ENCODE measurements at places on chromosomes 11 and 22.
A peak's percentile ranks its signal among the peaks of the same experiment; 100 is the strongest.

DNA sequence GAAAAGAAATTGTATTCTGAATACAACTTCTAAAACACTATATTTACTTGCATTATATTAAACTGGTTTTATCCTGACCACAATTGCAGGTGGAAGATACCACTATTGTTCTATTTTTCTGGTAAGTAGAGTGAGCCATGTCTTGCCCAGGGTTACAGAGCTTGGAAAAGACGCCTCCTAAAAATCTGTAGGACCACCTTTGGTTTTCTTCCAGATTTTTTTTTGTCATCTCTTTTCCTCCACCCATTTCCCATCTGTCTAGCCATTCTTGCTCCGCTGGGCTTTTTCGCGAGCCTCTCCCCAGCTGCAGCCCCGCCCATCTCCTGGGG is 294 bp upstream of the MTMR3 start:
- no peak for DNase-seq

DNA sequence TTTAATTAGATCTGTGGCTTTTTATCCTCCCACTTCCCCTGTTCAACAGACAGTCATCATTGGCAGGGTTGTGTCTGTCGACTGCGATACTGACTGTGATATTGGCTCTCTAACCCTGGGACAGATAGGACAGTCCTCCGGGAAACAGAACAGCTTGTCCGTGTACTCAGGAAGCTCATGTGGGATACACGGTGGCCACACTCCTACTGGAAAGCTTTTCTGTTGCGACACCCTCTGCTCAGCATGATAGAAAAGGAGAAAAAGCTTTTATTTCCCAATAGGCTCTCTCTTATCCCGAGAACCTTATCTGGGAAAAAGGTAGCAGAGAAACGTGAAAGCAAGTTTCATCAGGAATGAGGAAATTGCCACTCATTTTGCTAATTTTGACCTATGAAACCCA is 60.4 kb upstream of the HSPA8 start:
- no peak for DNase-seq

- DNase-seq, result no peak
Observed at GRCh38 chr11:54927704-54928103, 221.1 kb downstream of the OR4A5 start.

GRCh38 chr11:6737872-6738466 is 33.8 kb downstream of the OR2AG2 start:
- DNase-seq, result peak; percentile 79

DNA sequence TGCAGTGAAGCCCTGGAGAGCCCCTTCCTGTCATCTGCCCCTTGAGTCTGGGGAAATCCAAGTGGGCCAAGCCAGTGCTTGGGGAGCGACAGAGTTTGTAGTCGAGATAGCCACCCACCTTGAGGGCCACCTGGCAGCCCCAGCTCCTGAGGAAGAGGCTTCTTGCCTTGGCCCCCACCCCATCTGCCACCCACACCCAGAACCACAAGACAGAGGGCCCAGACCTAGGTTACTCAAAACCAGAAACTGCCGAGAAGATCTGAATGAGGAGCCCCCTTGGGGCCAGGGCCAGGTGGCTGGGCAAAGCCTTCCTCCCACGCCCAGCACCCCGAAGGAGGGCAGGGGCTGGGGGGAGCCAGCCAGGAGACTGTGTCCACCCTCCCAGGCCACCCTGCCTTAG is 18.8 kb upstream of the PRR5 start:
- DNase-seq, result no peak

Data from stomach (tissue), 19 donors.